ENCODE measurements at places on chromosomes 16 and 17.

DNA sequence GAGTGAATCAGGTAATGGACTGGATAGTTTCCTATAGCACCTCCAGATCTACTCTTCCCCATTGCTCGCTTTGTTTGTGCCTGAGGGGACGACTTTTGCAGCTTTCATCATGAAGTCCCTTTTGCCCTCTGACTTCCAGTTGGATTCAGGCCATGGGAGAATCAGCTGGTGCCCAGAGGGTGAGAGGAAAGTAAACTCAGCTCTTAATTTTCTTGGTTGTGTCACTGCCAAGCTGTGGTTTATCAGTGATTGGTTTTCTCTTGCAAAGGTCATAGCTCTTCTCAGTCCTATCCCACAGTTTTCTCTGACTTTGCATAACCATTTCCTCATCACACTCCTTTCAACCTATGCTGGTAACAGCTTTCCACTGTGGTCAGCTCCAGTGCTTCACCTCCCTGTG, 200.1 kb downstream of the KCNJ2 start:
- DNase-seq = no peak

GRCh38 chr17:29291163-29291752, 2.7 kb downstream of the NUFIP2 start:
- no peak for DNase-seq

GRCh38 chr17:545156-545555, 169.5 kb downstream of the VPS53 start:
- no peak for DNase-seq

DNA sequence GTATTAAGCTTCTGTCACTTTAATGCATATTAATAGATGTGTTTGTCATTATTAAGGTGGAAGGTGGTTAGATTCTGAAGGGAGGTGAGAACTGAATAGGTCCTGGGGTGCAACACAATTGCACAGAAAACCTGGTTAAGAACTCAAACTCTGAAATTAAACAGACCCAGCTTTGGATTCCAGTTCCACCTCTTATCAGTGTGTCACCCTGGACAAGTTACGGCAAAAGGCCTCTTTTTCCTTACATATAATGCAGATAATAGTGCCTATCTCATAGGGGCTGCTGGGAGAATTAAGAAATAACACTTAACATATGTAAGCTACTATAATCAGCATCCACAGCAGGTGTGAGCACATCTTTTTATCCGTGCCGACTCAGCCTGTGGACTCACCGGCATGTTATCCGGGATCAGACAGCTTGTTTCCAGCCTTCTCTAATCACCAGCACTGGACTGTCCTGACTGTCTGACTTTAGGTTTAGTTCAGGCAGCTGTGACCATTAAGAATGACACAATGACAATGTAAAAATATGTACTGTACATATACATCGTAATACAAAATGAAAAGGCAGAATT, 31.4 kb downstream of the TEX2 start:
- DNase-seq = no peak

GRCh38 chr16:27408602-27409031, 6.6 kb downstream of the IL21R start:
- no peak for DNase-seq

- DNase-seq = no peak
These were observed 37.9 kb downstream of the SNX20 start for GRCh38 chr16:50643192-50643591.

GRCh38 chr17:261635-262034, 80.2 kb upstream of the DOC2B start:
- DNase-seq = no peak

- no peak for DNase-seq
These were observed 8.4 kb downstream of the MPRIP start for GRCh38 chr17:17050346-17051345.

GRCh38 chr17:61396586-61397085, 3.0 kb upstream of the TBX2 start:
- no peak for DNase-seq

- no peak for DNase-seq
These were observed 234.5 kb upstream of the MYOCD start for GRCh38 chr17:12431188-12431587.

GRCh38 chr16:22929461-22929860, 115.5 kb downstream of the HS3ST2 start:
- DNase-seq = no peak

GRCh38 chr17:17975436-17975835, 2.8 kb downstream of the DRC3 start:
- DNase-seq = no peak

GRCh38 chr16:70481929-70482536, 27.6 kb downstream of the FCSK start:
- no peak for DNase-seq

DNA sequence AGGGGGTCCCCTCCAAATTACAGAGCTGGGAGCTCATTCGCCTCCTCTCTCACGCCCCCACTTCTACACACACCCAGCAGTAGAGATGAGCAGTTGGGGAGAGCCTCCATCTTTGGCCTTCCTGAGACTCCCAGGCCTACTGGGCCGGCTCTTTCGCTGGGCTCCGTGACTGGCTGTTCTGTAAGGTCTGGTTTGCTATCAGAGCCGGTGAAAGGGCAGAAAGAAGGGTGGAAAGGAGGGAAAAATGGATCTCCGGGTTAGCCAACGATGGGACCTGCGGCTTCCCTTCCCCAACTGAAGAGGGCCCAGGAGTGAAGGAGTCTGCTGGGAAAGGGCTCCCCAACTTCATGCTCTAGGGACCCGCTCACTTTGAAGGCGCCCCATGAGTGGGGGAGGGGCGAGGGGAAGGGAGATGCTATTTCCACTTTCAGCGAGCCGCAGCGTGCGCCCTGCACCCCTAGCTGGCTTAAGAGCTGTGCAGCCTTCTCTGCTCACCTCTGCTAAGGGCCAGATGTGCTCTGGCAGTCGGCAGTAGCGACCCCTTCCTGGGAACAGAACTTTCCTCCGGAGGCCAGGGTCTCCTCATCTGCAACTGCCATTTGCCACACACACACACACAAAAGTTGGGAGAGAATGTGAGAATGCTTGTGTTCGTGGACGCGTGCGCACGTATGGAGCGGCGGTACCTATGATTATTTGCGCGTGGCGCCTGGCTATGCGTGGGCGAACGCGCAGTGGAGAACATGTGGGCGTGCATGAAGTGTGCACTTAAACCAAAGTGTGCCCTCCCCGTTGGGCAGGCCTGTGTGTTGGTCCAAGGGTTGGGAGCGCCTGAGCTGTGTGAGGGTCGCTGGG, 2.9 kb upstream of the FOXF1 start:
- DNase-seq = no peak

DNA sequence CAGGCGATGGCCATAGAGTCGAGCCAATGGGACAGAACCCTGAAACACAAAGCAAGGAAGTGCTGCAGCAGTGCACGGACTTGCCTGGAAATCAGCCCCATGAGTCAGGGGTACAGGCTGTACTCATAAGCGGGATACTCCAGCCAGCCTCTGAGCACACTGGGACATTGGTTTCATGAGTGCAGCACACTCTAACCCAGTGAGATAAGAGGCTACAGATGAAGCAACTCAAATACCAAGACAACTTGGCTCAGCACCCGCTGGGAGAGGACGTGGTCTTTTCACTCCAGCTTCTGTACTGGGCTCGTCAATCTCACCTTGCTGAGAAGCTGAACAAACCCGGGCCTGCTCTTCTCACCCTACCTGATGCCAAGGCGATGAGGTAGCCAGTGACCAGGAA, 98.2 kb downstream of the AXIN2 start:
- DNase-seq = no peak

DNA sequence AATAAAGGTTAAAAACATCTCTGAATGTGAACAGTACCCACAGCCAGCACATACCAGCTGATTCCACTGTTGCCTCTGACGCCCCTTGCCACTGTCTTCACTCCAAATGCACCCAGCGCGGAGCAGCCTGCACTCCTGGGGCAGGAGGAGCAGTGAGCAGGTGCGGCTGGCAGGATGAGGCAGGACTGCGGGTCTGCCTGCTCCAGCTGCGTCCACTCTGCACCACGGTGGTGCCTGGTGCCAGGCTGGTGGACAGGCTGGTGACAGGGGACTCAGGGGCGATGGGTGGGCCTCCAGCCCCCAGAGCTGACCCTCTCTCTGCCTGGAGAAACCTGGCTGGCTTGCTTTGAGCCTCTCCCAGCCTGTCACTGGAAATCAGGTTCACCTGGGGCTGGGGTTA, 9.4 kb downstream of the RAB40B start:
- no peak for DNase-seq

GRCh38 chr17:3894911-3895343, 2.1 kb upstream of the CAMKK1 start:
- DNase-seq = no peak

DNA sequence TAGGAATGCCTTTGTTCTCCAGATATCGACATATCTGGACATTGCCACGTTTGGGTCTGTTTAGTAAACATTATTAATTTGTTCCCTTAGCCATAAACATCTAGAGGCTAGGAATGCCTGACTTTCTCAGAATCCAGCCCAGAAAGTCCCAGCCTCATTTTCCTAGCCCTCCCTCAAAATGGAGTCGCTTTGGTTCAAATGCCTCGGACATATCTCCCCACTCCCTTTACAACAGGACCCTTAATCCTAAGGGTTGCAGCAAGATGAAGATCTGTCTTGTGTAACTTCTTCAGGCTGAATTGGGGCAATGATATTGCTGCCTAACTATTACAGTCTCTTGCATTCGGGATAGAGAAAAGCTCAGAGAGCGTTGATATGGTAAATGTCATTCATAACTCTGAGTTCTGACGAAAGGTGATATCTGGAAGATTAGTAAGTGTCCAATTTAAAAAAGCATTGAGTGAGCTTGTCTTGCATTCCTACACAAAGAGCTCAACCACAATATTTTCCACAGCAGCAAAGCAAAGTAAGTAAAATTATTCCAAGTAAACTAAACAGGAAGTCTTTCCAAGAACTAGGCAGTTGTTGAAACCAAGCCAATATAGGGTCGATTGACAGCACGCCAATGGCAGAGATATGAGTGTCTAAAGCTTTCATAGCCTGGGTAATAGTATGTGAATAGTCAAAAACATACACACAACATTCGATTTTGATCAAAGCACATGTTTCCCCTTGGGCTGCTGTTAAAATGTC, 46.0 kb upstream of the ARL4D start:
- DNase-seq = no peak

DNA sequence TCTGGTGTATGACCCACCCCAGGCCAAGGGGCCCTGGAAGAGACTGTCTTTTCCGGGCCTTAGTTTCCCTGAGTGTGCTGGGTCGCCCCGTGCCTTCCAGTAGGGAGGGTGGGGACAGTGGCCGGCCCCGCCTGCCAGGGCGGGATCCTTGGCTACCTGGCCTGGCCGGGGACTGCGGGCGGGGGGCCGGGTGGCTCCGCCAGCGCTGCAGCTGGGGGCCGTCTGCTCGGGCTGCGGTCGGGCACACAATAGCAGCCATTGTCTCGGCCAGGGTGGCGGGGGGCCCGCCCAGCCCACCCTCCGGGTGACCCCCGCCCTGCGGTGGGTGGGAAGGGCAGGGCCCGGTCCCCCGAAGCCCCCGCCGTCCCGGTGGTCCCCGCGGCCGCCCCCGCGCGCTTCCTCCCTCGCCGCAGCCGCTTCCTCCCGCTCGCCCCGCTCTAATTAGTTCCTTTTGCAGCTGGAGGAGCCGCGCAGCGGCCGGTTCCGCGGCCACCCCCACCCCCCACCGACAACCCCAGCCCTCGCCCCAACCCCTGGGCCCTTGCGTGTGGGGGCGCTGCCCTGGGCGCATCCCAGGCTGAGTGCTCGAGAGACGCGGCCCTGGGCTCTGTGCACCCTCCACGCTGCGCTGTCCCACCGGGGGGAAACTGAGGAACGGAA, 11.6 kb downstream of the GLIS2 start:
- DNase-seq = no peak

DNA sequence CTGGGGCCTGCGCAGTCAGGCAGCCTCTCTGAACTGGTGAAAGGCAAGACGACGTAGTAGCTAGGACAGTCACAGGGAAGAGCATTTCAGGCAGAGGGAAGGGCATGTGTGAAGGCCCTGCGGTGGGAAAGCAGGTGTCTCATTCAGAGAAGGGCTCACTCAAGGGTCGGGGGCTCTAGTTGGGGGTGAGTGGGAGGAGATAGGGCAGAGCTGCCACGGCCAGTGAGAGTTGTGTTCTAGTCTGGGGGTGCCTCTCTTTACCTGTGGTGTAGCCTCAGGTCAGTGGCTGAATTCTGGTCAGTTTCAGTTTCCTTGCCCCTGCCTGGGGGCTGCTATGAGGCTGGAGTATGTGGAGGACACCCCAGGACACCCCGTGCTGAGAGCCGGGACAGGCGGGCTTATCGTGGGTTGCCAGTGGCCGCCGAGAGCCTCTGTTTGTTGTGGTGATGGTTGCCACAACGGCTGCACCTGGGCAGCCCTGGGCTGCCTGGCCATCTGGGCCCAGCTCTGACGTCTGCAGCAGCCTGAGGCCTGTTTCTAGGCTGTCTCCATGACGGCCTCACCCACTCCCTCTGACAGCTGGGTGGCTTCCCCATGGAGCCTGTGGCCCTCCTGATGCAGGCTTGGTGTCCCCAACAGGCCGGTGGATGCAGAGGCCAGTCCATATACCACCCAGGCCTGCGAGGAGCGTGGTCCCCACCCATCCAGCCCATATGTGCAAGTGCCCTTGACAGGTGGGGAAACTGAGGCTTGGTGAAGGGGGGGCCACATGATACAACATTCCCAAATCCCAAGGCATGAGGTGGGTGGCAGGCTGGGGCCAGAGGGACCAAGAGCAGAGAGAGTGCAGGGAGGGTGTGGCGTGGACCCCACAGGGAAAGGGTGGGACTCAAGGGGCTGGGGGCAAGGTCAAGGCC, 10.8 kb downstream of the MAP2K3 start:
- no peak for DNase-seq

- DNase-seq = no peak
These were observed 1.1 kb upstream of the C1QTNF8 start for GRCh38 chr16:1097156-1097555.

GRCh38 chr16:67886387-67886786, 1.7 kb downstream of the NRN1L start:
- no peak for DNase-seq

DNA sequence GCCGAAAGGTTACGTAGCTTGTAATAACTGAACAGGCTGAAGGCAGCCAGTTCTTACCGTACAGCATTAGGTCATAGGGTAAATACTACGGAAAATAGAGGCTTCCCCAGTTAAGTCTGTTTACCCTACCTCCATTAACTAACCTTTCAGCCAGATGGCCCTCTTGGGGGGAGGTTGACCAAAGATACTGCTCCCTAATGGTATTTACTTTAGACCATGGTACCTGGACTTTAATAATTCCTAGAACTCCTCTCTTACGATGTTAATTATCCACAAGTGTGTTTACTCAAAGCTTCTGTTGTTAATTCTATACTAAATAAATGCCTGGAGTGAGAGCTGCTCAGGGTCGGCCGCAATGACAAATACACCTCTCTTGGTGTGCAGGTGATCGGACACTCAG, 9.8 kb upstream of the ADAT1 start:
- no peak for DNase-seq

- no peak for DNase-seq
These were observed 10.3 kb upstream of the FZD2 start for GRCh38 chr17:44546671-44547606.

DNA sequence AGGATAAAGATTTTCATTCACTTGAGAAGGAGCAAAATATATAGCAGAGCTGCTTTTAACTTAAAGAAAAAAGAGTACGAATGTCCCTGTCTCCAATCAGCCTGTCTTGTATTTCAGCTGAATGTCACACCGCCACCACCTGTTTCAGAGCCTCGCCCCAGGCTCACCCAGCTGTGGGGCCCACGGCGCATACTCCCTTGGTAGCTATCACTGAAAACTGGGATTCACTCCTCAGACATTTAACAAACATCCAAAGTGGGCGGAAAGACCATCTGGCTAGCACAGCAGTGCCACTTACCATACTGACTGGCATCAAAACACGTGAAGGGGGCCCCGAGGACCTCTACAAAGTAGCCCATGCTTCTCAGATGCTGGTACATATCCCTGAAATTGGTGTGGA, 25.4 kb upstream of the SLC38A8 start:
- no peak for DNase-seq

- no peak for DNase-seq
These were observed 3.9 kb upstream of the B3GNT9 start for GRCh38 chr16:67154578-67155294.

Measured in stimulated activated CD4-positive, alpha-beta T cell treated with anti-CD3 and anti-CD28 coated beads, TNF-alpha, amount 100 ng/mL, for 1 hour (primary cell).